ENCODE measurements at places on chromosomes 1 and 21.

- DNase-seq = no peak
Measured at GRCh38 chr1:54838565-54839180, 37.5 kb upstream of the TTC22 start.

- no peak for DNase-seq
Measured at GRCh38 chr1:155966750-155967149, 11.6 kb downstream of the ARHGEF2 start.

- peak; percentile 40 for DNase-seq
Measured at GRCh38 chr1:108962681-108963051, 618 bp downstream of the CLCC1 start.

- DNase-seq = no peak
Measured at GRCh38 chr1:26360807-26361604, 7.1 kb upstream of the CRYBG2 start.

DNA sequence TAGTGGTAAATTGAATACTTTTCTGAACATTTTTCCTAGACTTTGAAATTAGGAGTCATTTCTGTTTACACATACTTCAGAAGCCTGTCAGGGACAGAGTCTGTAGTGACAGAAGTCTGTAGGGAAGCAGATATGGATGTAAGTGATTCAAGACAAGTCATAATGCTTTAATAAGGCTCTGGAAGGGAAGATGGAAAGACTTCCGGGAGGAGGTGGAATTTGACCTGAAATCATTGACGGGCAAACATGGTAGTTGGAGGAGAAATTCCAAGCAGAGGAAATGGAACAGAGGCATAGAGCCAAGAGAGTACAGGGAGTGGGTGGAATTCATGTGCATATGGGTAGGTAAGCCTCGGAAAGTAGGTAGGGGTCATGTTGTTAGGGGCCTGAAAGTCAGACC lies 22.5 kb downstream of the CAMTA1 start:
- no peak for DNase-seq

- no peak for DNase-seq
Measured at GRCh38 chr1:30930631-30931173, 22.1 kb upstream of the SDC3 start.

DNA sequence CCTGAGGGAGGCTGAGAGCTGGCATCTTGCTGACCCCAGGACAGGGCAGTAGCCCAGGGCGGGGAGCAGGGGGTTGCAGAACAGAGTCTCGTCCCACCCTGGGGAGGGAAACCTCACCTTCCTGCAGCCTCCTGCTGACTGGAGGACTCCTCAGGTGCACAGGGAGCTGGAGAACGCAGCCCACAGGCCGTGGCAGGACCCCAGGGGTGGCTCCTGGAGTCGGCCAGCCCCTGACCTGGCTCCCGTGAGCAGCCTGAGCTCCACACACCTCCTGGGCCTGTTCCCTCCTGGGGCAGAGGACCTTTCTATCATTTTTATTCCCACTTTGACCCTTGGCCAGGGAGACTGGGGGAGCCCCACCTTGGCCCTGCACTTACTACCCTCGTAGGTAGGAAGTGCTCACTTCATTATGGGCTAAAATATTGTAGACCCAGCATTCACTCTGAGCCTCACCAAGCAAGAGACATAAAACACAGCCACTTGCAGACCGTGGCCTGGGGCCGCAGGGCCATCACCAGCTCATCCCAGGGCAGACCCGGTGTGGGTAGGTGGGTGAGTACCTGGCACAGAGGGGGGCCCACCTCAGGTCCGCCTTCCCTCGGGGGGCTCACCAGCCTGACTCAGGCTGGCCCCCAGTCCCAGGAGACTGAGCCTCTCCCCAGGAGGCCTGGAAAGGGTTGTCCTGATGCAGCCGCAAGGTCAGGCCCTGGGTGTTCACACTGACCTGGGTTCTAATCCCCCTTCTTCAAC lies 287.3 kb upstream of the VAMP3 start:
- no peak for DNase-seq

GRCh38 chr1:7366955-7367665 lies 404.0 kb upstream of the VAMP3 start:
- DNase-seq = no peak

DNA sequence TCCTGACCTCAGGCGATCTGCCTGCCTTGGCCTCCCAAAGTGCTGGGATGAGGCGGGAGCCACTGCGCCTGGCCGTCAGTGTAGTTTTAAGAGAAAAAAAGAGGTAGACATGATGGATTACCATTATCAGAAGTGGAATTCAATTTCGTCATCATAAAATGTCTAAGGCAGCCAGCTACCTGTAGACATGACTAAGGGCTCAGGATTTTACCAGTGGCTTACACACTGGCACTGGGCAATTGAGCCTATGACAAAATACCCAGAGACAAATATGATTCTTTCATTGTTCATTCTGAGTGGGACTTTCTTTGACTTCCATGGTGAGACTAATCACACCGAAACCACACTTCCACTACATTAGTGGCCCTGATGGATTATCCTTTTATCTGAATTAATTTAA lies 181.5 kb downstream of the GABPA start:
- no peak for DNase-seq

- no peak for DNase-seq
Measured at GRCh38 chr1:1101503-1101902, 14.4 kb downstream of the C1orf159 start.

DNA sequence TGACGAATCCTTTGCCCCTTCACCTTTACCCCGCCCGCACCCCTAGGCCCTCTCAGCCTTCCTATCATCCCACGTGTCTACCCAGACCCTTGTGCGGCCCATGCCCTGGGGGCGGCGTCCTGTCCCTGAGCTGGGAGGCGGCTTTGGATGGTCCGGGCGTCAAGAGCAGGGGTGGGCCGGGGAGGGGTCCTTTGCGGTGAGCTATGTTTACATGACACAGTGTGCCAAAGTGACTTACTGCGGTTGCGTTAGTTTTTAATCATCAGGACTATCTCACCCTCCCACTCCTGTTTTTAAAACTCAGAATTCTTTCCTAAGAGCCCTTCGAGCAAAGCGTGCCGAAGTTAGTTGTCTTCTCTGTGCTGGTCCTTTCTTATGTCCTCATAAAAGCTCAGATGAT lies 144.6 kb downstream of the PGBD5 start:
- no peak for DNase-seq

GRCh38 chr1:37257646-37258045 lies 216.7 kb upstream of the ZC3H12A start:
- no peak for DNase-seq

DNA sequence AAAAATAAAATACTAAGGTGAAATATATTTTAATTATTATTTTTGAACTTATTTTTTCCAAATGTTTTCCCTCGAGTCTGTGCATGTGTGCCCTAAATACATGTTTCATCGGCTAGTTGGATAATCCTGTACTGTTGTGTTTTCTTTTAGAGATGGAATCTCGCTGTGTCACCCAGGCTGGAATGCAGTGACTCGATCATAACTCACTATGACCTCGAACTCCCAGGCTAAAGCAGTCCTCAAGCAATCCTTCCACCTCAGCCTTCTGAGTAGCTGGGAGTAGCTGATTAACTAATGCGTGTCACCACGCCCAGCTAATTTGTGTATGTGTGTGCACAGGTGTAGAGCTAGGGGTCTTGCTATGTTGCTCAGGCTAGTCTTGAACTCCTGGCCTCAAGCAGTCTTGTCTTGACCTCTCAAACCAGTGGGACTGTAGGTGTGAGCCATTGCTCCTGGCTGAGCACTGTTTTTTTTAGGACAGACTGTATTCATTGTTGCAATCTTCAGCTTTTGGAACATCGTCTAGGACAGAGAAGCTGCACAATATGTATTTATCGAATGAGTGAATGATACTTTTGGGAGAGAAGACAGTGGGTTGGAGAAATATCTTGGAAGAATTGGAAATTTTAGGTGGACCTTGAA lies 4.8 kb upstream of the TMCO1 start:
- DNase-seq = no peak

DNA sequence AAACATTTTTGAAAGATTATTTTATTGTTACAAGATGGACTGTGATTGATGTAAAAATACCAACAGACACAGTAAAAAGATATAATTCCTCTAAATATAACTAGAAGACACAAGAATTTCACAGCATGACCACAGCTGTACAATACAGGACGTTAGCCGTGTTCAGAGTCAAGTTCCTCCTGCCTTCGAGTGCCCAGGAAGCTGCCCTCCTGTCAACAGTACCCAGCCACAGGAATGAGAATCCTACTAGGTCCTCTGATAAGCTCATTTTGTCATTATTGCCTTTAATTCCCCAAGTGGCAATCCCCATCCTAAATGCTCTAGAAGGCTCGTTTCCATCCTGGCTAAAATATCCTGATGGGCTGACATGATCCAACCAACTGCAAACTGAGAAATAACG lies 16.4 kb upstream of the CAPN2 start:
- no peak for DNase-seq

DNA sequence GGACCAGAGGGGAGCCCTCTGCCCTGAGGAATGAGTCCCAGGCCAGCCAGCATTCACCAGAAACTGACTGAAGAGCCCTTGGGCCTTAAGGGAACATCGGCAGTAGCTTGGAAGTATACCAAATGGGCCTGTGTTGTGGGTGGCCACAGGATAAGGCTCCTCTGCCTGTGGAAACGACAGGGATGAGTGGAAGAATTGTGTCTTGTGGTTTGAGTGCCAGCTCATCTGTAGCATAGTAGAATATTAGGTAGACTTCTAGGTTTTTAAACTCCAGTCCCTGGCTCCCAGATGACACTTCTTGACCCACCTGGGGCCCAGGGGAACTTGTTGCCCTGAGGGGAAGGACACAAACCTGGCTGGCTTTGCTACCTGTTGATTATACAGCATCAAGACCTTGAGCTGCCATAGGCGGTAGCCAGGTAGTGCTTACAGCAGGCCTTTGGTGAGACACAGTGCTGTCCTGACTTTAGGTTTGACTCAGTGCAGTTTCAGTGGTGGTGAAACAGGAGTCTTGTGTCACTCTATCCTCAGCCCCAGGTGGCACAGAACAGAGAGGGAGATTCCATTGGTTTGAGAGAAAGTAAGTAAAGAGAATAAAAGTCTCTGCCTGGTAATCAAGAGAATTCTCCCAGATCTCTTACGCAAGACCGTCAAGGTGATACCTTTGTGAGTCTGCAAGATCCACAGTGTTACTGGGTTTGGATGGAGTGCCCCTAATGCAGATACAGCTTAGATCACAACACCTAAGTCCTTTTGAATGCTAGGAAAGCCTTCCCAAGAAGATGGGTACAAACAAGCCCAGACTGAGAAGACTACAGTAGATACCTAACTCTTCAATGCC lies 50.2 kb downstream of the RABGAP1L start:
- DNase-seq = no peak

- DNase-seq = no peak
Measured at GRCh38 chr1:118271883-118272282, 86.9 kb upstream of the SPAG17 start.

DNA sequence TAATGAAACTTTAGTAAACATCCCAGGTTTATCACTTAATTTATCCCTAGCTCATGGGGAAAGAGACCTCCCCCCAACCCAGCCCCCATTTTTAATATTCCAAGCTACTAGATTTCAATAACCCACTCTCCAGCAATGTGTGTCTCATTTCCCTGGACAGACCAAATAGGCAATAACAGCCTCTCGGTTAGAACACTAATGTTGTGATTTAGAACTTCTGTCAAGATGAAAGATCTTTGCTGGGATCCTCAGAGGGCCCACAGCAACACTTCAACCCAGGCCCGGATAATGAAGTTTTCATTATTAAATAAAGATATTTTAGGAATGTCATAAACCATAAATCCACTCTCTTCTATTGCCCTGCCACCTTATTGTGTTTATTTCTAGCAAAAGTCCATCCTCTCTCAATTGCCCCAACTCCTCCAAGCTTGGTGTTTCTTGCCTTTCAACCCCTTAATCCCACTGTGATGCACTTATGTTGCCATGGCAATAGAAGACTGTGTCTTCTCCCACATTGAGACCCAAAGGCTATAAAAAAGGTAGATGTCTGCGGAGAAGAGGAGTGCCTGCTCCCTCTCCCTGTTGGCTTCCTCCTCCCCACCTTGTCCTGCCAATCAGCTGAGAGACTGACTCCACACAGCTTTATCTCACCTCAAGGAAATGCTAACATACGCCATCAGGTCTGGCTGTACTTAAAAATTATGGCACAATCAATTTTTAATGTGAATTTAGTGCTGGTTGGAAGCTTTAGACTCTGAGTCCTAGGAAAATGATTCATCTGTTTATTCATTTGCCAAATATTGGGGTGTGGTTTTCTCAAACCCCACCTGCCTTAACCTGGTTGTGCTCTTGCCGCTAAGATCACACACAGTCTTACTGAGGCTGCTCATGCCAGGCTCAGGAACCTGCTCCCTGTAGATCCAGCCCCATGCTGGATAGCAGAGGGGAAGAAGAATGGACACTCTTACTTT lies 258.3 kb upstream of the CAMK1G start:
- DNase-seq = no peak

Data from activated naive CD4-positive, alpha-beta T cell treated with Interleukin-2 at 50 U/mL for 16 hours (primary cell).